ENCODE measurements at places on chromosomes 2 and 18. TPM values are rescaled to one million over a fixed set of nuclear protein-coding genes. Genes with fewer than 3 reads are reported as not detected.

GRCh38 chr2:43238176-43238575, 11.8 kb upstream of the ZFP36L2 start:
- H3K4me3 ChIP-seq, result no peak overlapping the region
- H3K27ac ChIP-seq, result peak overlapping the region; percentile 40
- no peak for DNase-seq

DNA sequence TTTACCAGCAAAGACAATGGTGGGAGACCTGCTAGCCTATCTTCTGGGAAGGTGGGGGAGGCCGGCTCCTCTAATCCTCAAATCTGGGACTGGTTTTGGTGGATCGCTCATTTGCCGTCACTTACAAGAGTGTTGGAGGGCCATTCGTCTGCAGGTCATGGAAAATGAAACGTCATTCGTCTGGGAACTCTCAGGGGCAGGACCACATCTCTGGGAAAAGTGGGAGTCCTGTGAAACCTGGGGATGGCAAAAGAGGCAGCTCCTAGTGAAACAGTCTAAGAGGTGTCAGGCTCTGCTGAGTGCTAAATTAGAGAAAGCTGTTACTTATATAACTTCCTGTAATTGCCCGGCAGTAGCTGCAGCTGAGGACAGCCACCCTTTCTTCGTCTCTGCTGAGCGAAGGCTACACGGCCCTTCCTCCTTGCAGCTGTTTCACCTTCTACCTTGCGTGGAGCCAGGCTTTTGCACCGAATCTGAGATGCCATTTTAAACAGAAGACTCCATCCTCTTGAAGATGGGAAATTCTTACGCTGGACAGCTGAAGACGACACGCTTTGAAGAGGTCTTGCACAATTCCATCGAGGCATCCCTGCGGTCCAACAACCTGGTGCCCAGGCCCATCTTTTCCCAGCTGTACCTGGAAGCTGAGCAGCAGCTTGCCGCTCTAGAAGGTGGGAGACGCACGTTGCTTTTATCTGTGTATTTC, 22.4 kb downstream of the GREB1 start:
- no peaks in the 10 kb centered on the region for H3K27me3 ChIP-seq
- H3K27ac ChIP-seq, result peak overlapping the region; percentile 92
- DNase-seq, result peak; percentile 70
- H3K4me3 ChIP-seq, result peak overlapping the region; percentile 21
- H3K4me1 ChIP-seq, result peaks cover 21% of the 10 kb centered on the region
- H3K36me3 ChIP-seq, result no peaks in the 10 kb centered on the region

GRCh38 chr2:25664183-25664964, 9.0 kb downstream of the DTNB start:
- peaks cover 5% of the 10 kb centered on the region for H3K4me1 ChIP-seq
- H3K36me3 ChIP-seq, result no peaks in the 10 kb centered on the region
- H3K27me3 ChIP-seq, result no peaks in the 10 kb centered on the region
- H3K27ac ChIP-seq, result no peak overlapping the region
- no peak overlapping the region for H3K4me3 ChIP-seq

DNA sequence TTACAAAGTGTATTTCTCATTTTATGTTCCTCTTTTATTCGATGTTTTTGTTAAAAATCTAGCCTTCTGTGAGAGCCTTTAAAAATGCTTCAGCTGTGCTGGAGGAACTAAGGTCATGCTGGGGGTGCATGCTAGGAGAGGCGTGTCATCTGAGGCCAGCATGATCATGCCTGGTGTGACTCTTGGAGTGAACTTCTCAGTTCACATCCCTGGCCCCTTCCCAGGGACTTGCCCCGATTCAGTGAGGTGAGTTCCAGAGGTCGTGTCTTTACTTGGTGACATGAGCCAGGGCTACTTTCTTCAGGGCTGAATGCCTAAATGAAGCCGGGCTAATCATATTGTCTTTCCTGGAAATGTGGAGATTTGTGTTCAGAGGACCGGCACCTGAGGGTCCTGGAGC, 264.9 kb downstream of the MREG start:
- no peaks in the 10 kb centered on the region for H3K27me3 ChIP-seq
- no peak overlapping the region for H3K4me3 ChIP-seq
- DNase-seq, result no peak
- H3K4me1 ChIP-seq, result peaks cover 4% of the 10 kb centered on the region
- no peak overlapping the region for H3K27ac ChIP-seq

Gene VWC2L
- total RNA-seq, result not detected

Gene POLR1A
- total RNA-seq, result 43.9 TPM

- no peaks in the 10 kb centered on the region for H3K27me3 ChIP-seq
- DNase-seq, result no peak
- no peak overlapping the region for H3K27ac ChIP-seq
- no peaks in the 10 kb centered on the region for H3K4me1 ChIP-seq
- no peak overlapping the region for H3K4me3 ChIP-seq
- no peaks in the 10 kb centered on the region for H3K36me3 ChIP-seq
Measured at GRCh38 chr2:66058675-66059074, 376.2 kb upstream of the MEIS1 start.
